ENCODE measurements at places on chromosomes 13 and 19.

DNA sequence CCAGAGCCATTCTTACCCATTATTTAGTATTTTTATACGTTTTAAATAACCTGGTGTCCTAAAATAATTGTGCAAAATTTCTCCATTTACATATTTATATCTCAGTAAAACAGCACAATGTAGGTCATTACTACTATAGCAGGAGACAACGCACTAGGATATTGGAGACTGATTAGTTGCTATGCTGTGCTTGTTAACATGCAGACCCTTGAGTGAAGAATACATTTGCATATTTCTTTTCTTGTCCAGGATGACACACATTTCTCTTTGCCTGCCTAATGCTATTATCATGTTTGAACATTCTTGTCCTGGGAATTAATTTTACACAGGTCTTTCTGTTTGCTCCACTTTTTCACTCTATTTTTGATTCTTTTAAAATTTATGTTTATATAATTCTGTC is 823.8 kb upstream of the ATXN8OS start:
- no peak for DNase-seq

DNA sequence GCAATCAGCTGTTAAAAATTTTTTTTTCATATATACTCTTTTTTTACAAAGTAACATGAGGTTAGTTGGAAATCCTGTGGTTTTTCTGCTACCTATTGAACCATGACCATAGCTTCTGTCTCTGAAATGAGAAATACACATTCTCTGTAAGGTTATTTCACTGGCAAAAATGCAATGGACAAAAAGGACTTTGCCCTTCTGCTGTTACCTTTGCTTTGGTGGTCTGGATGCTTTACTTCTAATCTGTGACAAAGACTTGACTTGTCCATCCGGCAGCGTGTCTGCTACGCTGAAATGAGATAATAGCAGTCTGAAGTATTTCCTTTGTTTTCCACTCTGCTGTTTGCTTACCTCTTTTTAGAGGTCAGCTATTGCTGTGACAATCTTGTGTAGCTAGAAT is 412.8 kb downstream of the SLITRK6 start:
- no peak for DNase-seq

- no peak for DNase-seq
These were observed 55.2 kb upstream of the UQCRFS1 start for GRCh38 chr19:29268103-29268502.

GRCh38 chr19:11611730-11612129 is 14.4 kb downstream of the ZNF627 start:
- DNase-seq, result no peak

DNA sequence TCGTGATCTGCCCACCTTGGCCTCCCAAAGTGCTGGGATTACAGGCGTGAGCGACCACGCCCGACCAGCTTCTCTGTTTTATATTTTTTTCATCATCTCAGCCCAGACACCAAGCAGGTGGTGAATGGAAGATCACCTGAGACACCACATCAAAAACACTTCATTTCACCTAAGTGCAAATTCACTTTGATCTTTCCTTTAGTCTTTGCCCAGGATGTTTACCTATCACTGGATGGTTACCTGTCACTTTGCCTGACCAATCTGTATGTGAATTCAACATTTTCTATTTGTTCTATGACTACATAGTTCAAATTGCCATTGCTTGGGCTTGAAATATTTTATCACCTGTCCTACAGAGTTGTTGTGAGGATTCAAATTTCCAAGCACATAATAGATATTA is 65.7 kb downstream of the PAN3 start:
- no peak for DNase-seq

DNA sequence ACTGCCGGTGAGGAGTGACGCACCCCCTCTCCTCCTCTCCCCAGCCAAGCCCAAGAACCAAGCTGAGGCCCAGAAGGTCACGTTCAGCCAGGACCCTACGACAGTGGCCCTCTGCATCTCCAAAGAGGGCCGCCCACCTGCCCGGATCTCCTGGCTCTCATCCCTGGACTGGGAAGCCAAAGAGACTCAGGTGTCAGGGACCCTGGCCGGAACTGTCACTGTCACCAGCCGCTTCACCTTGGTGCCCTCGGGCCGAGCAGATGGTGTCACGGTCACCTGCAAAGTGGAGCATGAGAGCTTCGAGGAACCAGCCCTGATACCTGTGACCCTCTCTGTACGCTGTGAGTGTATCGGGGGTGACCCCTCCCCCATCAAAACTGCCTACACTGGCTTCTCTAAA is 19.2 kb upstream of the TOMM40 start:
- DNase-seq, result no peak

GRCh38 chr13:46721054-46721453 is 75.9 kb downstream of the ESD start:
- DNase-seq, result peak; percentile 33

- DNase-seq, result no peak
These were observed 99.6 kb downstream of the PAN3 start for GRCh38 chr13:28237944-28238343.

- no peak for DNase-seq
These were observed 515.0 kb downstream of the TBC1D4 start for GRCh38 chr13:74966814-74967424.

DNA sequence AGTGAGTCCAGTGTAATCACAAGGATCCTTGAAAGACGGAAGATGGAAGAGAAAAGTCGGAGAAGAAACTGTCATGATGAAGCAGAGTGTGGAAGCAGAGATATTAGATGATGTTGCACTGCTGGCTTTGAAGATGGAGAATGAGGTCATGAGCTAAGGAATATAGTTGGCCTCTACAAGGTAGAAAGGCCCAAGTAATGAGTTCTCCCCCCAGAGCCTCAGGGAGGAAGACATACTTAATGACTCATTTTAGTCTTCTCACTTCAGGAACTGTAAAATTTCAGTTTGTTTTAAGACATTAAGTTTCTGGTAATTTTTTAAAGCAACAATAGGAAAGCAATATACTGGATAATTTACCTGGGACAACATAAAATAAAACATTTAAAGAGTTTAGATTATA is 1331.5 kb upstream of the PCDH20 start:
- DNase-seq, result no peak

GRCh38 chr13:45621950-45622349 is 6.4 kb upstream of the ERICH6B start:
- no peak for DNase-seq

DNA sequence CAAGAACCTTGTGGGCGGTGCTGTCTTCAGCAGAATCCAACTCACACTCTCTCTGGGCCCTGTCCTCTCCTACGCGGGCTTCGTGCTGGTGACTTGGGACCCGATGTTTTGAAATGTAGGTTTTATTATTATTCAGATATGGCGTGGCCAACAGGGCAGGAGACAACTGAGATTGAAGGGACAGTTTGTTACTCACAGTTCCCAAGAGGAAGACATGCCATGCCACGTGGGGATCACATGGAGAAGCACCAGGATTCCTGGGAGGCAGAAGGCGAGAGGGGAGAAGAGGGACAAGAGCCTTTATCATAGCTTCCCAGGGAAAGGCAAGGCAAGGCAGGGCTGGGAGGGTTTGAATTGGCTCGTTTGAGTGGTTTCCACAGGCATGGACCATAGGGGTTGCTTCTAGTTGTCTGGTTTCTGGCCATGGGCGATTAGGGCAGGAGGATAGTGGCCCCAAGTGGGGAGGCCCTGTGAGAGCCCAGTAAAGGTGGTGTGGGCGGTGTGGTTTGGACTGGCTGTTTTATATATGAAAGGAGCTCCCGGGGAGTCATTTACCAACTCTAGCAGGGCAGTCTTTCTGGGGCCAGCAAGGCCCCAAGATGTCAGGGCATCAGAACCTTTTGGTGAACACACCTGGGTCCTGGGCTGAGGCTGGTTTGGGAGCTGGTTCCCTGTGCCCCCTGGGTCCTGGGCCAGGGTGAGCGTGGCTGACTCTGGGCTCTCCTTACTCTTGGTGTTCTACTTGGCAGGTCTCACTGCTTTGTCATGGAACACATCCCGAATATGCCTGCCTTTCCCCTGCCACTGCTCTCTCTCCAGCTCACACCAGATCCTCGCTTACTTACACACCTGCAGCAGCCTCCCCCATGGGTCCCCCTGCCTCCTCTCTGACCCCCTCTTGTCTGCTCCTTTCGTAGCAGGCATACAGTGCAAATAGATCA is 94.0 kb upstream of the ZNF536 start:
- DNase-seq, result no peak

GRCh38 chr19:15623711-15624318 is 8.8 kb downstream of the CYP4F8 start:
- DNase-seq, result no peak

GRCh38 chr13:46947425-46948191 is 50.8 kb upstream of the HTR2A start:
- DNase-seq, result no peak

DNA sequence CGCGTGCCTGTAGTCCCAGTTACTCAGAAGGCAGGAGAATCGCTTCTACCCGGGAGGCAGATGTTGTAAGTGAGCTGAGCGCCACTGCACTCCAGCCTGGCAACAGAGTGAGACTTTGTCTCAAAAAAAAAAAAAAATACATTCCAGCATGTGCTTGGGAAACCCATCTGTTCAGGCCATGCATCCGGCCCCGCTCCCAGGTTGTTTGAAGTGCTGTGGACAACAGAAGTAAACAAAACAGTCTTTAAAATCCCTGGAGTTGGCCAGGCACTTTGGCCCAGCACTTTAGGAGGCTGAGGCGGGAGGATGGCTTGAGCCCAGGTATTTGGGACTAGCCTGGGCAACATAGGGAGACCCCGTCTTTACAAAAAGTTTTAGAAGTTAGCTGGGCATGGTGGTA is 3.2 kb upstream of the PTPRS start:
- DNase-seq, result no peak

GRCh38 chr13:110103026-110103425 is 203.9 kb downstream of the COL4A1 start:
- no peak for DNase-seq

- DNase-seq, result no peak
These were observed 35.1 kb downstream of the LCP1 start for GRCh38 chr13:46146898-46147297.

DNA sequence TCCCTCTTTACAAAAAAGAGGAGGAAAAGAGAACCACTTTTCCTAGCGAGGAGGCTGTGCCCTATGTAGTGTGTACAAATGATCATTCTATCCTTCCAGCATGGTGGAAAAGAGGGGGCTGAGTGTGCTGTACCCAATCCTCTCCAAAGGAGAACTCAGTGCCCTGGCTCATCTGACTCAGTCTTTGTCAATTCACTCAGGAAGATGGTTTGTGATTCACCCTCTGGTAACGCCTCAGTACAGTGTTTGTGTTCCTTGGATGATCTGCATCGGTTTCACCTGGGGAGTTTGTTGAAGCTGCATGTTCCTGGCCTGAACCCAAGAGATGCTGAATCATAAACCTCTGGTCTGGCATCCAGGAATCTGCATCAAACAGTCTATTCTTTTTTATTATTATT is 18.3 kb upstream of the ENOX1 start:
- DNase-seq, result no peak

DNA sequence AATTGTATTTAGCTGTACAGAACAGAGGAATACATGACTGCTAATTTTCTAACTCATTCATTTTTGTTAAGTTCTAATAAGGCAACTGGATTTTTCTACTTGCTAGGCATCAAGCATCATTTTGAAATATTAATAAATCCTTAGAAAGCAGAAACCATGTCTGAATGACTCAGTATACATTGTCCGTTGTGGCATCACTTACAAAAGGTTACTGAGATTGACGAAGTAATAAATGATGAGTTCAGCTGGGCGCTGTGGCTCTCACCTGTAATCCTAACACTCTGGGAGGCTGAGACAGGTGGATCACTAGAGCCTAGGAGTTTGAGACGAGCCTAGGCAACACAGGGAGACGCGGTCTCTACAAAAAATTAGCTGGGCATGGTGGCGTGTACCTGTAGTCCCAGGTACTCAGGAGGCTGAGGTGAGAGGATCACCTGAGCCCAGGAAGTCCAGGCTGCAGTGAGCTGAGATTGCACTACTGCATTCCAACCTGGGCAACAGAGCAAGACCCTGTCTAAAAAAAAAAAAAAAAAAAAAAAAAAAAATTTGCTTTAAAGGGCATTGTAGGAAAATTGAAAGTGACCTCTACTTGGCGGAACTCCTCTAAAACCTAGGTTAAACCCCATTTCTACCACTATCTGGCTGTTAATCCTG is 36.6 kb downstream of the LHFPL6 start:
- no peak for DNase-seq

- no peak for DNase-seq
These were observed 1.8 kb downstream of the VASP start for GRCh38 chr19:45508861-45509691.

- no peak for DNase-seq
These were observed 249.2 kb downstream of the DIAPH3 start for GRCh38 chr13:59914556-59914955.

DNA sequence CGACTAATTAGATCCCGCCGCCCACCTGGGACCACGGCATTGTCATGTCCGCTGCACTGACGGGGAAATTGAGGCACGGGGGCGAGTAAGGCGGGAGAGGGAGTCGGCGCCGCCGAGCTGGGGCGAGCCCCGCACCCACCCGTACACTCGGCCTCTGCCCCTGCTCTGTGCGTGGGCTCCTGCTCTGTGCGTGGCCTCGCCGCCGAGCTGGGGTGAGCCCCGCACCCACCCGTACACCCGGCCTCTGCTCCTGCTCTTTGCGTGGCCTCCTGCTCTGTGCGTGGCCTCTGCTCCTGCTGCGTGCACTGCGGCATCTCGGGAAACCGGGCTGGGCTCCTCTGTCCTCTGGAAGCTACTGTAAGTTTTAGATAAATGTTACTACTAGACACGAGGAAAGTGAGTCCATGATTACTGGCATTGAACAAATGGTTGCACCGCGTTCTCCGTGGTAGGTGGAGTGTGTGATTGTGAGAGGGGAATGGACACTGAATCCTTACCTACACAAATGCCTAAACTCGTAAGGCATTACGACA is 826 bp upstream of the C1QTNF9 start:
- no peak for DNase-seq

- no peak for DNase-seq
These were observed 492.4 kb downstream of the EFNB2 start for GRCh38 chr13:106042996-106043581.

Measured in effector memory CD8-positive, alpha-beta T cell (primary cell).